ENCODE measurements at places on chromosomes 1 and 21. TPM values are rescaled to one million over a fixed set of nuclear protein-coding genes. Genes with fewer than 3 reads are reported as not detected.

The PSRC1 gene
- total RNA-seq = 25.9 TPM

The ZNF362 gene
- total RNA-seq = 12.3 TPM

The ZNF672 gene
- total RNA-seq = 25.3 TPM

The KRTAP21-1 gene
- not detected for total RNA-seq

The S100A12 gene
- not detected for total RNA-seq

The NTNG1 gene
- total RNA-seq = not detected

The LGR6 gene
- total RNA-seq = 0.45 TPM

The CELA2A gene
- 0.13 TPM for total RNA-seq

The CD52 gene
- total RNA-seq = not detected

The CCDC17 gene
- total RNA-seq = 0.48 TPM

The LDLRAD1 gene
- total RNA-seq = not detected

The LMOD1 gene
- total RNA-seq = not detected

The INAVA gene
- 39.4 TPM for total RNA-seq

The RGS8 gene
- total RNA-seq = not detected

The TRAPPC10 gene
- 16.1 TPM for total RNA-seq

The AJAP1 gene
- total RNA-seq = 0.02 TPM

The FCRL2 gene
- total RNA-seq = not detected

The SCCPDH gene
- total RNA-seq = 44.5 TPM

The GIPC2 gene
- total RNA-seq = not detected

The IFNLR1 gene
- total RNA-seq = 1.3 TPM

The ZNF593OS gene
- total RNA-seq = not detected

The TMEM167B gene
- total RNA-seq = 8.2 TPM

The CELA3A gene
- not detected for total RNA-seq

The FMO5 gene
- total RNA-seq = 0.21 TPM

The KRTAP19-3 gene
- total RNA-seq = not detected

The AQP10 gene
- not detected for total RNA-seq

The LRIF1 gene
- total RNA-seq = 17.8 TPM

The LMX1A gene
- not detected for total RNA-seq

The TIE1 gene
- not detected for total RNA-seq

The OR2G6 gene
- not detected for total RNA-seq

The ZNF691 gene
- 7.2 TPM for total RNA-seq

The C1orf21 gene
- 11.4 TPM for total RNA-seq
